ENCODE measurements at places on chromosomes 3 and 15.

DNA sequence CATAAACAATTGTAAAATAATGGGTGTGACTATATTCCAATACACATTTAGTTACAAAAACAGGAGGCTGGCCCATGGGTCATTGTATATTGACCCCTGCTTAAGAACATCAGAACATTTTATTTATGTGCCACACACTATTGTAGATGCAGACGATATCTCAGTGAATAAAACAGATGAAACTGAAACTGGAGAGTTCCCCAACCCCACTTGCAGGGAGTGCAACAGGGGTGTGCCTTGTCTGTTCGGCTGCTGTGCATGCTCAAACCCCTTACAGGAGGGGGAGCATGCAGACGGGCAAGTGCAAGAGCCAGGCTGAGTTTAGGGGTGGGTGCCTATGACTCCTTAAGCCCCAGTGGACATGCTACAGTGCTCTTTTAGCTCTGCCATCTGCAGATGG is 509.6 kb downstream of the IGSF11 start:
- no peak for DNase-seq

- DNase-seq = no peak
These were observed 99.6 kb upstream of the ROBO2 start for GRCh38 chr3:76940181-76940770.

DNA sequence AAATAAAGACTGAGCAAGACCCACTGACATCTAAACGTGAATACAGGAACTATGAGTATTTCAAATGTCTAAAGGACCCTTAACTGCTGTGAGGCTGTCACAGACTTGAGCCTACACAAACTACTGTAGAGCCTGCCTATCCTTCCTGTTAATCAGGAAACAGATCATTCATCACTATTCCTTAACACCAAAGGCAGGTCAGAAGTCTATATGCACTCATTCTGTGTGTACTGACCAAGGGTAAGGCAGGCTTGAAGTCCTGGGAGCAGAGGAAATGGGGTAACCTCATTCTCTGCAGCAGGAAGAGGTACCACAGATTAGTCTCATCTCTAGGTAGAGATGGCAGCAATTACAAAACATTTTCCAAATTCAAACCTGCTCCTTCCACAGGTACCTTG is 30.7 kb downstream of the NPTN start:
- no peak for DNase-seq

DNA sequence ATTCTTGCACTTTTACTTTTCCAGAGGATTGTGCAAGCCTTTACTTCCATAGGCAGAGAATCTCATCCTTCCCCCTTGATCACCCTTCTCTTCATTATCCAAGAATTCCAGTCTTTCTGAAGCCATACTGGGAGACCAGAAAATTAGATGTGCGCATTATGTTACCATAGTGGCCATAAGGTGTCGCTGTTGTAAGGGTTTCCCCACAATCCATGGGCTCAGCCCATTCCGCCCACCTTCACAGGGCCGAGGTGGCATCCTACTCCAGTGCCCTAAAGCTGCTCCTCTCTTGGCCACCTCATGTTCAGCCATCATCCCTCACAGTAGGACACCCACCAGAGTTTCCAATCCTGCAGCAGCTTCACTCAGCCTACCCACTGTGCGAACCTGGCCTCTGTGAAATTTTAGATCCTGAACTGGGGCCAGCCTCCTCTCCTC is 35.0 kb downstream of the CTSH start:
- peak; percentile 57 for DNase-seq

DNA sequence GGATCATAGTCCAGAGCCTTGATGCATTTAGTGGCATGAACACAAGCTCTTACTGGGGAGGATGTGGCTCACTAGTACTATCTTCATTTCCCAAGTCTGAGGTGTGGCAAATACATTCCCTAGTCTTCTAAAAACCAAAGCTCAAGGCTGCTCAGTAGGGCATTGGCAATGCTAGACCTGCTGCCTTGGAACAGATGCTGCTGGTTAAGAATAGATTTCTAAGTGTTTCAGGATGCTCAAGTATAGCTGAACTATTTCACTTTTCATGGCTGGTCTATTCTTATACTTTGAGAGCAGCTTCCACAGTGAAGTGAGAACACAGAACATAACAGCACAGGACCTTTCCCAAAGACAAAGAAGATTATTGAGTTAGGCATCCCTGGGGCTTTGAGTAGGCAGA is 178.8 kb downstream of the CHST2 start:
- no peak for DNase-seq

- no peak for DNase-seq
These were observed 390.4 kb downstream of the ZBTB20 start for GRCh38 chr3:114756506-114757279.

GRCh38 chr15:49877117-49877872 is 241.7 kb downstream of the ATP8B4 start:
- DNase-seq = no peak

DNA sequence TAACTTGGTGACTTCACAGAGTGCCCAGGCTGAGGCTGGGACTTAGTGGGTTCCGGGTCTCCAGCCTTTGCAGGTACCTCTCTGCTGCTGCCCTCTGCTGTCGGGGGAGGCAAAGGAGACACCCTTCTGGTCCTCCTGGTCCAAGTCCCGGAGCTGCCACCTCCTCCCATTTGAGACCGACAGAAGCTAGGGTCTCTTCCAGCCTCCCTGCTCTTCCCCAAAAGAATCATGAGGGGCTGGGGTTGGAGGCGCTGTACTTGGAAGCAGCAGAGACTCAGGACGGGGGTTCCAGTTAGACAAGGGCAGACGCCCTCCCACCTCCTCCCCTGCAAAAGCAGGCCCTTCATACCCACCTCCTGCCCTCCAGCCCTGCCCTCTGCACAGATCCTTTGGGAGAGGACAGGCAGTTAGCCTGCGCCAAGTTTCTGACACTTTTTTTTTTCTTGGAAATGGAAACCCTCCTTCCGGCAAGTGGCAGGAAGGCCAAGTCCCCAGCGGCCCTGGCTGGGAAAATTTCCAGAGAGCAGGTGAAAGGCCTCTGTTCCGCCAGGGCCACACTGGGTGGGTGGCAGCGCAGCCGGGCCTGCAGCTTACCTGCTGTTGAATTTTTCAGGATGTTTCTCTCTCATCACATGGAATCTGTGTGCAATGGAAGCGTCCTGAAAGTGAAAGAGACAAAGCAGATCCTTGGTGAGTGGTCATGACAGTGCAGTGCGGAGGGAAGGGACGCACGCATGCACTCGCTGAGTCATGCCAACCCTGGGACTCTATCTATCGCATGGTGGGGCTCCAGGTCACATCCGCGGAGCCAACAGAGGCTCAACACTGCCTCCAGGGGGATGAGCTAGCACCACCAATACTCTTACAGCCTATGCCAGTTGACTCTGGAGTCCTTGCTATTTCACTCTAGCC is 119.9 kb downstream of the DGKG start:
- DNase-seq = peak; percentile 96

DNA sequence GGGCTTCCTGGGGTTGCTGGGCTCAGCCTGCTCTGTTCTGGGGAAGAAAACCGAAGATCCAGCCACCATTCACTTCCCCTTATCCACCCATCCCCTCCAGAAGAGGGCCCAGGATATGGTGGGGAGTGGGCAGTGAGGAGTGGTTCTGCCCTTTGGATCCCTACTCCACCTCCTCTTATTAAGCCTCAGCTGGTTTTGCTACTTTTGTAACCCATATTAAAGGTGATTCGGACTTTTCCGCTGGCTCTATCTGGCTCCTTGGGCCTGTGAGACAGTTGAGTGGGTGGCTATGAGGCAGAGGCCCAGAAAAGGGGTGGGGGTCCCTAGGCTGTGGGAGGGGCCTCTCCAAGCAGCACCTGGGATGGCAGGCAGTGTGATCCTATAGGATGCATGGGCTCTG is 33.8 kb downstream of the NBEAL2 start:
- DNase-seq = no peak

DNA sequence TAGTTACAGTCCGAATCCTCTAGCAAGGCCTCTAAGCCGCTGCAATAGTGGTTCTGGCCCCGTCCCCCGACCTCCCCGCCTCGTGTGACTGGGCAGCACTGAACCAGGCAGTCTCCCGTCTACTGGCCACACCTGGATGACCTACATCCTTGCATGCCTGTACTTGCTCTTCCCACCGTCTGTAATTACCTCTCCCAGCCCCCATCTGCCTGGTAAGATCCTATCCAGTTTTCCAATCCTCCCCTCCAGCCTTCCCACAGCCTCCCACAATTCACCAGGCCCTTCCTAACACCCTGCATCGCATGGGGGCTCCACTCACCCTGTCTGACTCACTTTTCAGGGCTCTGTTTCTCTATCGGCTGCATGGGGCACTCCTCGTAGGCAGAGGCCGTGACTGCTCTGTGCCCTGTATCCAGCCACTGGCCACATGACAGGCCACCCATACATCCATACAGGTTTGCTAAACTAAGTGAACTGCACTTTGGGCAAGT is 32.8 kb downstream of the XXYLT1 start:
- no peak for DNase-seq

- no peak for DNase-seq
These were observed 40.4 kb downstream of the LPP start for GRCh38 chr3:188194332-188194731.

DNA sequence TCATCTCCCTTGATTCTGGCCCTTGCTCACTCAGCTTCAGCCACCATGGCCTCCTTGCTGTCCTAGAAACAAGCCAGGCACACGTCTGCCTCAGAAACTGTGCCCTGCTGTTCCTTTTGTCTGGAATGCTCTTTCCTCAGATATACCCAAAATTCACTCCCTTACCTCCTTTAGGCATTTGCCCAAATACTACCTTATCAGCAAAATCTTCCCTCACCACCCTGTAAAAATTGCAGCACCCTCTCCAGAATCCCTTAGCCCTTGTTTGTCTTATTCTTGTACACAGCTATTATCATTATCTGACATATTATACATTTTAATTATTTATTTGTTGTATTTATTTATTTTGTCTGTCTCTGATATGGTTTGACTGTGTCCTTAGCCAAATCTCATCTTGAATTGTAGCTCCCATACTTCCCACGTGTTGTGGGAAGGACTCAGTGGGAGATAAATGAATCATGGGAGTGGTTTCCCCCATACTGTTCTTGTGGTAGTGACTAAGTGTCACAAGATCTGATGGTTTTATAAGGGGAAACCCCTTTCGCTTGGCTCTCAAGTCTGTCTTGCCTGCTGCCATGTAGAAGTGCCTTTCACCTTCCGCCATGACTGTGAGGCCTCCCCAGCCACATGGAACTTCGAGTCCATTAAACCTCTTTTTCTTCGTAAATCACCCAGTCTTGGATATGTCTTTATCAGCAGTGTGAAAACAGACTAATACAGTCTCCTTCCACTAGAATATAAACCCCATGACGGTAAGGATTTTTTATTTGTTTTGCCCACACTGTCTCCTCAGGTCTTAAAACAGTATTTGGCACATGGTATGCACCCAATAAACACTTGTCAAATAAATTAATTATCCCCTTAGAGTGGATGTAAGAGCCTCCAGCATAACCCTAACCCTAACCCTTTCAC is 60.0 kb upstream of the STT3B start:
- peak; percentile 26 for DNase-seq

DNA sequence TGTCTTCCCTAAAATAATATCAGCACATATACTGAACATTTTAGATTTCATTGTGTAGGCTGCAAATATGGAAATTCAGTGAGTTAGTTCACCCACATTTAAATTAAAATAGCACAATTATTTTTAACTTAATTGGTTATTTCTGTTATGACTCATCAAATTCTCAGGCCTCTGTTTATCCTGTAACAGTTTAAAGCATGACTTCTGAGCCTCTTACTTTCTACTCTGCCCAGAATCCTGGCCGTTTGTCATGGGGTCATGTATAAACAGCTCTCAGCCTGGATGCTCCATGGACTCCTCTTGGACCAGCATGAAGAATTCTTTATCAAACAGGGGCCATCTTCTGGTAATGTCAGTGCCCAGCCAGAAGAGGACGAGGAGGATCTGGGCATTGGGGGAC is 12.2 kb downstream of the TUBGCP4 start:
- DNase-seq = no peak

DNA sequence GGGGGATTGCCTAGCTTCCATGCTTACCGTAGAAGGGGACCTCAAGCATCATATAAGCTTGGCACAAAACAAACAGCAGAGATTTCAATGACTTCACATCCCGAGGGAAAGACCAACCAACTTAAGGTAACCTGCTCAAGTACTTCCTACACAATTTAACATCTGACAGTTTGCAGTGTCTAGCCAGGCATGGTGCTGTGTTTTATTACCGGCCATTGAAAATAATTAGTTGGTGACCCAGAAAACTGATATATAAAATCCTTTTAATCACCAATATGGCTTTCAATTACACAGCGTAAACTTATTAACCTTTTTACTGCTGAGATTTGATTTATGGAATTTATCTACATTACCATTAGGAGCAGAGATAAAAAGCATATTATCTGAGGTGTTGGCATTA is 268.3 kb downstream of the ARRDC4 start:
- DNase-seq = no peak

DNA sequence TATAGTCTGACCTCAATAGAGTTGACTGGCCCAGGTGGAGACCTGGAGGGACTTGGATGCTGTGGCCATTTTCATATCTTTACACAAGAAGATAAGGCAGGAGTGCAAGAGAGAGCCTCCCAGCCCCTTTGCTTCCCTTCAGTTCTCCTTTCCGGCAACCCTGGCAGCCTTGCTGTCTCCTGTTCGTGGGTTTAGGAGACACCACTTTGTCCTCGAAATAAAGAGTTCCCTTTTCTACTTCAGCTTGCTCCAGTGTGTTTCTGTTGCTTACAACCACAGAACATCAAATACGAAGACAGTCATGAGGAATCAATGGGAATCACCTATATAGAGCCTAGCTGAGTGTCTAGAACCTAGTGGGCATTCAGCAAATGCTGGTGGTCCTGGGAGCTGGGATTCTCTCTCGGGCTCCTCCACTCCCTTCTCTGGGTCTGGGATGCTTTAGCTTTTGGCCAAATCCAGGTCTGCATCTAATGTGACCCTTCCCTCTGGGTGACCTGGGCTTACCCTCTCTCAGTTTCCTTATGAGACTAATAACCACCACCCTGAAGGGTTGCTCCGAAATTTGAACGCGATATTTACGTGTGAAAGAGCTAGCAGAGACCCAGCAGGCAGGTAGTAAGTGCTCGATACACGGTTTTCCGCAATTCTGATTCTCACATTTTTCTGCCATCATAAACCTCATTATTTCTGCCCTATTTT is 44.5 kb downstream of the PCSK6 start:
- no peak for DNase-seq

GRCh38 chr3:12752102-12752501 is 7.0 kb downstream of the TMEM40 start:
- no peak for DNase-seq

DNA sequence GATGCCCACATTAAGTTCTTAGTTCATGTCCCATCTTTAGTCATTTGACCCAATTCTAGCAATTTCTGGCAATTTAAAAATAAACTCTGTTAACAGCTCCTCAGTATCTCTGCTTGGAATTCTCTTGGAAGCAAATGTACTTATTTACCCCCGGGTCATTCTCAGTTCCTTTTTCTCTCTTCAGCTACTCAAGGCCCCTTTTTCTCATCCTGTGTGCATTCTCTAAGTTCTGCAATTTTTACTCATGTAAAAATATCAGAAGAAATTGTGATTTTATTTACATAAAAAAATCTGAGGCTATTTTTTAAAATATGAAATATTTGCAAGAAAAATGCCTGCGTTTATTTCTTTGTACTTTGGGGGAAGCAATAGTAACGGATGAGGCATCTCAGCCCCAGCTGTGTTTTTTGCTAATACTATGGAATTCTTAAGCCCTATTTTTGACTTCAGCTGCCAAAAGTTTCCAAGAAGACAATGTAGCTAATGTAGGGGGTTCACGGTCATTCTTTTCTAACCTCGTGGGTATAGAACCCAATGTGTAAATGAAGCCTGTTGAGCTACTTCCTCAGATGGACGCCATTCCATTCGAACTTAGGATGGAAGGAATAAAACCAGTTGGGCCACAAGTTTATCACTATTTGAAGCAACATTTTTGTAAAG is 20.0 kb downstream of the CERS3 start:
- DNase-seq = no peak
